ENCODE measurements at places on chromosomes 1 and 21.
A peak's percentile ranks its signal among the peaks of the same experiment; 100 is the strongest.

GRCh38 chr1:214031267-214031650 is 43.5 kb downstream of the PROX1 start:
- DNase-seq, result no peak

GRCh38 chr1:51504806-51505525 is 14.1 kb downstream of the EPS15 start:
- no peak for DNase-seq

GRCh38 chr1:41582851-41583657 is 98.6 kb upstream of the EDN2 start:
- DNase-seq, result no peak

DNA sequence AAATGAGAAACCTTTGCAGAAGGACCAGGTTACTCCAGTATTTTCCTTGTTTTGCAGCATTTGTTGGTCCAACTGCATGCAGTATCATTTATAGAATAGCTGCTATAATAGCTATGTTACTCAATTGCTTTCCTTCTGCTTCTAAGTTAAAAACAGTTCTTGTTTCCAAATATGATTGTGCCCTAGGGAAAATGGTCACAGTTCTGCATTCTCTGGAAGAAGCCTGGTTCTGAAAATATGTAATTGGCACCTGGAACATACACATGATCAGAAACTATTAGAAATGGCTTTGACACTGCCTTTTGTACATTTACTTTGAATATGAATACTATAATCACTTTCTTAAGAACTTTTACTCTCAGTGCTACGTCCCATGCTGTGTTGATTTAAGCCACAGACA is 33.6 kb downstream of the HENMT1 start:
- no peak for DNase-seq

DNA sequence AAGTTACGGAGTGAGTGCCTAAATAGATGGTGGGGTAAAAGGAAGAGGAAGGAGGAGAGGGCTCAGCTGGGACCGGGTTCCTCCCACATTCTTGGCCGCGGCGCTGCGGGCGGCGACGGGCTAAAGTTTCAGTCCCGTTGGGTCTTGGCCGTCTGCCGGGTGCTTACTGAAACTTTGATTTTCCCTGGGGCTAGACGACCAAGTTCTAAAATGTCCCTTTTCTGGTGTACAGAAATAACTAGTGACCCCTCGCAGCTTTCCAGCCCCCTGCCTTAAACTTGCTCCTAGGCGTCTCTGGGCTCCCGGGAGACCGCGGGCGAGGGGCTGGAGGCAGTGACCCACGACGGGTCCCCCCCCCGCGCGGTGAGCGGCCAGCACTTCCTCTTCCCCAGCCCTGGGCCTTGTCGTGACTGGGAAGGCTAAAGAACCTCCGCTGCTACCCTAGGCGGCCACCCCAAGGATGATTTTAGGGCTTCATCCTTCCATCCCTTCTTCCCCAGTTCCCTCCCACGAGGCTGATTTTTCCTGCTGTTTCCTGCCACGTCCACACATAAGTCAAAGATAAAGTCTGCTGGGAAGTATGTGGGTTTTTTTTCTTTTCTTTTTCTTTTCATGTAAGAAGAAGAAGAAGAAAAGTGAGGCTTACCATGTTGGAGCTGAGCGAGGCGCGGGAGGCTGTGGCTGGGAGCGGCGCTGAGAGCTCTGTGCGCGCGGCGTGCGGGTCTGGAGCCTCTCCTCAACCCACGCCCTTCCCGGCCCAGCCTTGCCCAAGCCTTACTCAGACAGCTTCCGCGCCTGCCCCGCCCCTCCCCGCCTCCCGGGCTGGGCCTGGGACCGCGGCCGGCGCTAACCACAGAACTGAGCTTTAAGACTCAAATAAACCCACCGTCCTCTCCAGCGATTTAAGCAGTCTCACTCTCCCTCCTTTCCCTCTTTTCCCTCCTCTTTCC is at the start of gene S100A11:
TSS of gene S100A11 (minus strand) at position 738 of the 950 bp plus-strand sequence. CDS start at position 649, 89 bp downstream.
- peak; percentile 58 for DNase-seq

- DNase-seq, result no peak
These were observed 162.4 kb downstream of the ZSCAN20 start for GRCh38 chr1:33634806-33635205.

DNA sequence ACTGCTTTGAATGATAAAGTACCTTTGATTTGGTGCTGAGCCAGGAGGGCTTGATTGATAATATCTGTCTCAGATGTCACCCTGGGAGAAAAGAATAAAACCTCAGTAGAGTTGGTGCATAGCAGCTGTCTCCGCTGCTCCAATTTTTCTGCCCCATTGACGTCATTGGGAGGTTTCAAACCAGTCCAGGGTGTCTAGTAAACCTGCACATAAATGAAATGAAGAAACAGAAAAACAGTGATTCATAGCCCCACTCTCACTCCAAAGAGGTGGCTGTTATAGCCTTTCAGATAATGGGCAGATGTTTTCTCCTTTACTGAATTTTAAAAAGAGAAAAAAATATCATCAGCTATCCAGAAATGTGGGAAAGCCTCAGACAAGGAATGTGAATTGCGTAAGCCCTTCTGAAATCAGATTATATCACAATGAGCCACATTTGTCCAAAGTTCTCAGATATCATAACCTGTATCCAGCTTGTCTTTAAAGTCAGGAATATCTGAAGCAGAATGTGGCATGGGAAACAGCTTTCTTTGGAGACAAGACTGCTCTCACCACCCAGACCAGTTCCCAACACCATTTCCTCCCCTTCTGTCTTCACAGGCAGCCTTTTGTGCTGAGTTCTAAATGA is 351.3 kb upstream of the SGIP1 start:
- peak; percentile 14 for DNase-seq
